ENCODE measurements at places on chromosomes 16 and 17. TPM values are rescaled to one million over a fixed set of nuclear protein-coding genes. Genes with fewer than 3 reads are reported as not detected.

SLX4 gene
- total RNA-seq: 5.0 TPM

MXRA7 gene
- total RNA-seq: 63.6 TPM

ZPBP2 gene
- total RNA-seq: not detected

ZFPM1 gene
- 5.6 TPM for total RNA-seq

SLC13A5 gene
- total RNA-seq: 0.12 TPM

HOXB9 gene
- total RNA-seq: 8.5 TPM

TCAP gene
- total RNA-seq: 1.0 TPM

SPATA22 gene
- not detected for total RNA-seq

RUNDC3A gene
- 0.54 TPM for total RNA-seq

NAA38 gene
- total RNA-seq: 236 TPM

RHBDL1 gene
- total RNA-seq: 1.4 TPM

TNFAIP1 gene
- 46.6 TPM for total RNA-seq

CA4 gene
- not detected for total RNA-seq

SCNN1B gene
- total RNA-seq: 0.14 TPM

NTN3 gene
- total RNA-seq: 0.05 TPM

NPB gene
- total RNA-seq: 0.49 TPM

CPNE7 gene
- total RNA-seq: 63.9 TPM

HNF1B gene
- total RNA-seq: 27.4 TPM

RAC3 gene
- 40.1 TPM for total RNA-seq

CTRL gene
- 1.5 TPM for total RNA-seq

PRSS27 gene
- total RNA-seq: 1.8 TPM

TBC1D3H gene
- not detected for total RNA-seq

TMEM204 gene
- total RNA-seq: not detected

DUSP3 gene
- 61.7 TPM for total RNA-seq

SMIM5 gene
- 0.32 TPM for total RNA-seq

CES1 gene
- 31.6 TPM for total RNA-seq

CFAP97D1 gene
- 0.07 TPM for total RNA-seq

C17orf50 gene
- total RNA-seq: 0.33 TPM
